Kidney epithelial cell (primary cell): ENCODE measurements at places on chromosomes 7 and 10.

DNA sequence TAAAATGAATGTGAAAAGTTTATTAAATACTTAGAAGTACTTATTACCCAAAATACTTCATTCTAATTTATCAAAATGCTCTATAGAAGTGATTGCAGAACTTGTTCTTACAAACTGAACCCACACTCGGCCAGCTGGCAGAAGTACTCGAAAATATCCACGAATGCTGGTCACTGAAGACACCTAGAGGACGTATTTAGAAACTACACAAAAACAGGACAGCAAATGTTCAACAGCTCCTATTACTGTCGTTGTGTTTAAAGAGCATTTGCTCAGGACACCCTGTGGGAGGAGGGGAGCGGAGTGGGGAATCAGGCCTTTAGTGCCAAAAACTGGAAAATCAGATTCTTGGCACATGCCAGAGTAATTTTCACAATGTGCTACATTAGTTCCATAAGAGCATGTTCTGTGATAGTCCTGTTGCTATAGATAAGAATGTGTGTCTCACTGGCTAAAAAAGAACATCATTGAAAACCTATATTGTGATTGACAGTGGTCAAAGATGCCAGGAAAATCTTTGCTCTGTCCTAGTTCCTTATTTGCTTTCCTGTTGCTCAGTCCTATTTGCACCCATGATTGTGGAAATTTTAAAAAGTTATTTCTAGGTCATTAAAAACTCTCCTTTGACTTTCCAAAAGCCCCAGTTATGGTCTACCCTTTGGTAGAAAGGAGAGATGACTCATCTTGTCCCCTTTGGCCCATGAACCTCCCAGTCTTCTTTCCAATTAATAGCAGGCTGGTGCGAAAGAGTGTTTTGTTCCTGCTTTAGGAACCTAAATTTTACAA is 49.0 kb upstream of the NRBF2 start:
- DNase-seq: peak; percentile 29

GRCh38 chr10:11719496-11720259 is 22.5 kb upstream of the ECHDC3 start:
- peak; percentile 18 for DNase-seq

- no peak for DNase-seq
These were observed 34.8 kb upstream of the LAMB1 start for GRCh38 chr7:108037741-108038140.

DNA sequence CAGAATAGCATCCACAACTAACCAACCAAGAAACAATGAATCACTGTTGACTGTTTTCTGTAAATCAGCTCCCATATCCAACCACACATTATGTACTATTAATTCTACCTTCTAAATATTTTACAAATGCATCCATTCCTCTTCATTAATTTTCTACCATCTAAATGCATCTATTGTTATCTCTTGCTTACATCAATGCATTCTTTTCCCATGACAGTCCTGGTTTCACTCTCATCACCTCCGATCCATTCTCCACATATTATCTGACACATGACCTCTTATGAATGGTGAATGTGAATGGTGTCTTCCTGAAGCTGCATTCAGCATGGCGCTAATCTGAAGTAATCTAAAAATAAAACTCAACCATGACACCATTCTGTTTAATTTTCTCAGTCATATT is 153.8 kb upstream of the CALCR start:
- DNase-seq: no peak

DNA sequence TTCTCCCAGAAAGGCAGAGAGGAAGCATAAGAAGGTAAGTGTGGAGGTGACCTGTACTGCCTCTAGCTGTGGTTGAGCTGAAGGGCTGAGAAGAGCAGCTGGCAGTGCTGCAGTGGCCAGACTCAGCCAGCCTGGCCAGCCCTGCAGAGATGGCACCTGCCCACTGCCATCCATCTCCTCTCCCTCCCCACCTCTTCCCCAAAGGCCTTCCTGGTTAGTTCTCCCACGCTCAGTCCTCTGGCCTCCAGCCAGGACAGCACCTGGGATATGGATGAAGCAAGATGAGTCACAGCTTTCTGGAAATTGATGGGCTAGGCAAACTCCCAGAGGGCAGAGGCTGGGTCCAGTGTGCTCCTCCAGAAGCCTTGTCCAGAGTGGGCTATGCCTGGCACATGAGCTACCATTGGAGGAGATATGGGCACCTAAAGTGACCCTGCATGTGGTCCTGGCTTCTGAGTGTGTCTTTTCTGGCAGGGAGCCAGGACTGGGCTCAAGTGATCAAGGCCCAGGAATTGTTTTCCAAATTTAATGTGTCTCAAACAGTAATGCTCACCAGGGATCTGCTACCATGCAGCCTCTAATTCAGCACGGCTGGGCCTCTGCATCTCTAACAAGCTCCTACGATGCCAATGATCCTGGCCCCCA is 81.0 kb upstream of the CACUL1 start:
- peak; percentile 77 for DNase-seq

GRCh38 chr7:121936951-121937623 is 64.1 kb downstream of the PTPRZ1 start:
- DNase-seq: no peak

DNA sequence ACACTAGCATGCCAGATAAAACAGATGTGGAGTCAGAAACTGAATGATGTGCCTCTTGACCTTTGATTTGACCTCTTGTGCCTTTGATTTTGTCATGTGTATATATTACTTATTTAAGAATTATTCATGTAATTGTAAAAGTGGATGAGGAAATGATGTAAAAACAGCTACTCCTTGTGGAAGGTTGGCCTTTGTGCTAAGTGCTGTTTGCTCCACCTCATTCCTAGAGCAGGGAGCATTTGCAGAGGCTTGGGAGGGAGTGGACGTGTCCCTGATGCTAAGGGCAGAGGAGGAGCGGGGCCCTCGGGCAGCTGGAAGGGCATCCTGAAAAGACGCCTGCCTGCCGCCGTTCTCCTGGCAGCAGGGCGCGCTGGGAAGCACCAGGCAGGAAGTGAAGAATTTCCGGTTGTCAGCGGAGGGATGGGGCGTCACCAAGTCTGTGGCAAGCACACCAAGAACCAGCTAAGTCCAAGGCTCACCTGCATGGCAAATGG is 197.6 kb upstream of the ZNF32 start:
- DNase-seq: no peak

DNA sequence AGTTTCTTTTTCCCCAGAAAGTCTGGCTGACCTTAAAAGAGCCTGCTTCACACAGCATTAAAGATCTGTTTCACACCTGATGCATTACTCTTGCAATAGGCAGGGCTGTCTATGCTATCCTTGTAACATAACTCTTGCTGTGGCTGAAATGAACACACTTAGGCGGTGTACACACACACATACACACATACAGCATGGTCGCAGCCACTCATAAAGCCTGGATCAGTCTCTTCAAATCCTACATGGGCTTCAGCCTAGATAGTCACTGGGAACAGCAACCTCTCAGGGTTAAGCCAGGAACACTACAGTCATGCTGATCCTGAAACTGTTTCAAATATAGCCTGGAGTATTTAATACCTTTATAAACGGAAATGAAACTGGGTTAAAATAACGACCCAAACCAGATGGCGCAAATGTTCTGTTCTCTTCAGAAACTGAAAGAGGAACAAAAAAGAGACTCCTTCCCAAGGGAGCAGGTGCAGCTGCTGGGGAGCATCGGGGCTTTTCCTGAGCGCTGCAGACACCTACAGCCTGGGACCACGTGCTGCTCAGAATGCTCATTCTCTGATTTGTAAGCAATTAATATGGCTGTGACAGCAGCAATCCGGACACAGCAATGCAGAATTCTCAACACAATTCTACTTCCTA is 61.0 kb upstream of the SFMBT2 start:
- DNase-seq: no peak

- DNase-seq: no peak
These were observed 322.8 kb upstream of the SORCS1 start for GRCh38 chr10:107487284-107487683.

DNA sequence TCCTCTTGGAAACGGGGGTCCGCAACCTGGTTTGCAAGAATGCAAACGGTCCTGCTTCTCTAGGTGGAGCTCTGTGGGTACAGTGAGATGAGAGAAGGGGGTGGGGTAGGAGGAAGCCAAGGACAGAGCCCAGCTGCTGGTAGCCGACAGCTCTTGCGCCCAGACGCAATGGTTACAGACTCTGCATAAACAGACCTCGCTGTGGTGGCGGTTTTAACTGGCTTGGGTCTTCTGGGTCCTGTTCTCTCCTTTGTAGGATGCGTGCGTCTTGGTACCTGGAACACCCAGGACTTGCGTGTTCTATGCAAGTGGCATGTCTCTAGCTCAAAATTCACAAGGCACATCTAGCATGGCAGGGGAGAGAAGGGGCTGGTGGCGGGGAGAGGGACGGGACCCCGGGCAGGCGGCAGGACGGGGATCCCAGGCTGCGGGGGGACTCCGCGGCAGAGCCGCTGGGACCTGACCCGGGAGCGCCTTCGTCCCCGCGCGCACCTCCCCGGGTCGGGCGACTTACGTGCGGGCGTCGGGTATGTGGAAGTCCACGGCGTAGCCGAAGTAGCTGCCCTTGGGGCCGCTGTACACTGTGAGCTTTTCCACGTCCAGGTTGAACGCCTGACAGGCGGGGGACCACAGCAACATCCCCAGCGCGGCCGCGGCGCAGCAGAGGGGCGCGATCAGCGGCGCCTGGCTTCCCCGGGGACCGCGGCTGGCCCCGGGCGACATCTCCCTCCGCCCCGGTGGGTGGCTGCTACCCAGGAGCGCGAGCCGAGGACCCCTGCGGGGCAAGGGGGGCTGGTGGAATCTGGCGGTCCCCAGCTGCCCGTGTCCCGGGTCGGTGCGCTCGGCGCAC is 448 bp downstream of the ITGA8 start:
- DNase-seq: no peak

DNA sequence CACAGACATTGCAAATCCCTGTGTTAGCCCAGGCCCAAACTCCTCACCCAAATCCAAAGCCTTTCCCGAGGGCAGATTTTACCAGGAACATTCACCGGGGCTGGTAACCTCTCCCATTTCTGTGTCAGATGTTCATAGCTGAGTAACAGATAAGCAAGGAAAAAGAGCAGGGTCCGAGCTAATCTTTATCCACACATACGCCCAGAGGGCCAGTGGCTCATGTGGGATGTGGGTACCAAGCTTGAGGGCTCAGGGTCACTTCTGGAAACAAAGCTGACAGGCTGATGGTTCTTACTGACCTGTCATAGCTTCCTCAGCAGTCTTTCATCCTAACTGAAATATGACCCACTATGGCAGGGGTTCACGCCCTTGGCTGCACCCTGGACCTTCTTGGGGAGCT is 39.8 kb downstream of the HBP1 start:
- DNase-seq: no peak

DNA sequence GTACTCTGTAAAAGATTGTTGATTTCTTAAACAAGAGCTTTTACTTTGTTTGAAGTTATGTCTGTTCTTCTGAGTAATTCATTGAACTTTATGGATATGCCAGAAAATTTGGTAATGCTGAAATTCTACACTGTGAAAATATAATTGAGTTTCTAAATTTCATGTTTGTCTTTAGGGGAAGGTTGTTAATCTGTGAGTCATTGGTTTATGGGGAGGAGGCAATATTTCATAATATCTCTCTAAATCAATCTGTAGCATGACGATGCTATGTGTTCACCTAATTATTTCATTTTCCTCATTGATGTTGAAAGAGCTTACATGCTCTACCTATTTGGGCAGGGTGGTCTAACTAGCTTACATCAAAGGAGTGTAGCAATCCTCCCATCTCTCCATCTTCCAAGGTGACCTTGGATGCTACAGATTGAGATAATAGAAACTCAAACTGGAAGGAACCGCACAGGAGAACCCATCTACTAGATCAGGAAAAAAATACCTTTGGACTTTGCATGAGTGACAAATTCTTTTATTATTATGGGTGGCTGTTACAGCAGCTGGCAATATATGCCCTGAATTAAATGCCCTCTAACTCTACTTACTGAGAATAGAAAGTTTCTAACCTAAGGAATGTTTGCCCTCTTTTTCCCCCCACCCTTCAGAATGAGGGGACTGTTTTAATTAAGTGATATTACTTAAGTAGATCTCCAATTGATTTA is 8.4 kb upstream of the SNX13 start:
- DNase-seq: no peak

DNA sequence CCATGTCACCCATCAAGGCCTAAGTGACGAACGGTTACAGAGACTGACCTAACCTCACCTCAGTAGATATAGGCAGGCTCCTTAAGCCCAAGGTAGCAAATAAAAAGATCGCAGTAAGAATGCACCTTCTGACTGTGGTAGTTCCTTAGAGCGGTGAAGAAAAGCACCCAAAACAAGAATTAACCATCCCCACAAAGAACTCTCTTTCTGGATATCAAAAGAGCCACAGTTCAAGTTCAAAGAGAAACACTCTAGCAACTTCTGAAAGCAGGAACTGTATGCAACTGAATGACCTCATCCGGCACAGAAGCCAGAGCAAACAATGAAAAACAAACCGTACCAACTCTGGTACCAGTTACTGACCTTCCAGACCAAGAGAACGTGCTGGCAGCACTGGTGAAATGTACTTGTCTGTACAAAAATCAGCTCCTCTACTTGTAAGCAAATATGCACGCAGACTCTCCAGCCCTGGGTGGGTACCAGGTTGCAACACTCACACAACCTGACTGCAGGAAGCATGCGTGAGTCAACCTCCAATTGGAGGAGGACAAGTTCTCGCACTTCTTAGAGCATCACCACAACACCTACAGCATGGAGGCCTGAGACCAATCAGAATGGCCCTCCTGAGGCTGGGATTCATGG is 202.7 kb downstream of the FAM107B start:
- no peak for DNase-seq

GRCh38 chr10:48934672-48935501 is 4.8 kb downstream of the LRRC18 start:
- no peak for DNase-seq

GRCh38 chr10:116620423-116621400 is at the start of gene PNLIPRP2:
Gene PNLIPRP2 (plus strand): TSS chr10:116620953.
- no peak for DNase-seq

GRCh38 chr10:102347236-102347828 is 48.2 kb upstream of the NFKB2 start:
- no peak for DNase-seq

DNA sequence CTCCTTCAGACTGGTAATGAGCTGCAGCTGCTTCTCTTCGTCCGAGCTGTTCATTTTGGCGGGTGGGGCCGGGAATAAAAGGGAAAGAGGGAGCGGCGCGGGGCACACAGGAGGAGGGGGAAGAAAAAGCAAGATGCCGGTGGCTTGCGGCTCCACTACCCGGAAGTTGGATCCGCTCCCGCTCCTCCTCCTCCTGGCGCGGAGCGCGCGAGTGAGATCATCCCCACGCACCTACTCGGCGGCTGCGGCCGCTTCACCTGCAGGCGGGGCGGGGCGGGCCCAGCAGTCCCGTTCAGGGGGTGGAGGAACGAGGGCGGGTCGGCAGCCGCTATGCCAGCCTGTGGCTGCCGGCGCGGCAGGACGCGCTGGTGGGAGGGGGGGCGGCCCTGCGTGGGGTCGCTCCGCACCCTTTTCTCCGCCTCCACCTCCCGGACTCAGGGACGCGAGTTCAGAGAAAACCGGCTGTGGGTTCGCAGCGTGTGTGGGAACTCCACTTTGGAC is at the start of gene SHTN1:
SHTN1 (minus strand) TSS at position 162 of the 501 bp plus-strand sequence; CDS start at position 54, 108 bp downstream.
- peak; percentile 21 for DNase-seq

GRCh38 chr7:97565665-97566064 is 166.2 kb upstream of the TAC1 start:
- DNase-seq: no peak

GRCh38 chr7:1901431-1902210 is 231.5 kb downstream of the ELFN1 start:
- no peak for DNase-seq
